ENCODE measurements at places on chromosomes 6 and 20.

GRCh38 chr6:106534564-106534982 is 94.7 kb downstream of the RTN4IP1 start:
- DNase-seq: peak; percentile 76

DNA sequence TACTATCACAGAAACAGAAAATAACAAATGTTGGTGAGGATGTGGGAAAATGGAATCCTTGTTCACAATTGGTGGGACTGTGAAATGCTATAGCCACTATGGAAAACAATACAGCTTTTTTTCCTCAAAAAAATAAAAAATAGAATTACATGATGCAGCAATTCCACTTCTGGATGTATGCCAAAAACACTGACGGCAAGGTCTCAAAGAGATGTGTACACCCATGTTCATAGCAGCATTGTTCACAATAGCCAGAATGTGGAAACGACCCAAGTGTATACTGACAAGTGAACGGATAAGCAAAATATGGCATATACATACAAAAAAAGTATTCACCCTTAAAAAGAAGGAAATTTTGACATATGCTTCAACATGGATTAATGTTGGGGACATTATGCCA is 213.4 kb downstream of the KHDC1L start:
- no peak for DNase-seq

- no peak for DNase-seq
These were observed 39.4 kb upstream of the EEF1A1 start for GRCh38 chr6:73560182-73560732.

DNA sequence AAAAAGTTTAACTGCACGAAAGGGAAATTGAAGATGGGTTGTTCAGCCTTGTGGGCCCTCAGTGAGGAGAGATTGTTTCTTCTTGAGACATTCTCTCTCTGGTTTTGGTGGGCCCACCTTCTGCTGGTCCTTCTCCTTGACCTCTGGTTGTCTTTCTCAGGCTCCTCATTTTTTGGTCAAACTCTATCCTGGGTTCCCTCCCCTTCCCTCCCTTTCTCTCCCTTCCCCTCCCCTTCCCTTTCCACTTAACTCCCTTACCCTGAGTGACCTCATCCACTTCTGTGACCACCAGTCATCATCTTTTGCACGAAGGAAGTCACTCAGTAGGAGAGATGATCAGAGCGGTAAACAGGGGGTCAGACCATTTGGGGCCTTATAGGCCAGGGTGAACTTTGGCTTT is 71.5 kb upstream of the RALY start:
- DNase-seq: no peak

DNA sequence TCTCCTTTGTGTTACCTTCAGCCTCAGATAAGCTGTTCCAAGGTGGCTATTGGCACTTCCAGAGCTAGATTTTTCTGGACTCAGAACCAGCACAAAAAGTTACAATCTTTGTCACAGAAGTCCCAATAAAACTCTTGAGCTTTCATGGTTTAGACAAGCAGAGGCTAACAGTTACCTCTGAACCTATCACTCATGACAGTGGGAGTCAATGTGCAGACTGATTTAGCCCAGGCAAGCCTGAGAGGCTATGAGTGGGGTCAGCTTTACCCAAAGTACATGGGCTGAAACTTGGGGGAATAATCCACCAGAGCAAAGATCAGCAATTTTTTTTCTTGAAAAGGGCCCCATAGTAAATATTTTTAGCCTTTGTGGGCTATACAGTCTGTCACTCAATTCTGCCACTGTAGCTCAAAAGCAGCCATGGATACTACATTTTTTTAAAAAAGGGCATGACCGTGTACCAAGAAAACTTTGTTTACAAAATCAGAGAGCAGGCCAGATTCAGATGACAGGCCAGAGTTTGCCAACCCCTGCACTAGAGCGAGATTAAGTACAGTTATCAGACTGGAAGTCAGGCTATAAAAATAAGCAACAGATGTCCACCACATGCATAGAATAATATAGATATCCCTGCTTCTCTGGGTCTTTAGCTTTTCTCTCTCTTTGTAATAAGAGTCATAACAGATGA is 20.0 kb downstream of the CCN2 start:
- DNase-seq: no peak

All from stimulated activated CD4-positive, alpha-beta T cell treated with anti-CD3 and anti-CD28 coated beads, TNF-alpha, amount 100 ng/mL, for 48 hours (primary cell).